T-helper 2 cell (primary cell): ENCODE measurements at places on chromosomes 2 and 18.

- DNase-seq, result no peak
Observed at GRCh38 chr2:21381421-21381820, 257.7 kb downstream of the TDRD15 start.

- DNase-seq, result no peak
Observed at GRCh38 chr2:121969766-121970639, 214.6 kb downstream of the TSN start.

- no peak for DNase-seq
Observed at GRCh38 chr2:125169022-125169763, 1144.1 kb downstream of the CNTNAP5 start.

DNA sequence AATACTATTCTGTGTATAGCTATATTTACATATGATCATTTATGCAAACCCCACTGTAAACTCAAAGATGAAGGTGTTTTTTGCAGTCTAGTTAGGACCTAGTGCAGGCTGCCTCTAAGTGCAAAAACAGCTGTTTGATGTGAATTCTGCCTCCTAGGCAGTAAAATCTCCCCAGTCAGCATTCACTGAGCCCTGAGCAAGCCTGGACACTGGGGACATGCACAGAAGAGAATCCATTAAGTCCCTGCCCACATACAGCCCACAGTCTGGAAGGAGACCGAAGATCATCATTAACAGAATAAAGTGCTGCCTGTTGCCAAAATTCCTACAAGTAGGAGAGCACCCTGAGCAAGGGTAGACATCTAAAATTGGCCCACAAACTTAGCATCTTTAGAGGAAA lies 14.4 kb upstream of the BIN1 start:
- DNase-seq, result no peak

- no peak for DNase-seq
Observed at GRCh38 chr18:47075098-47075883, 39.9 kb upstream of the ELOA2 start.

- peak; percentile 46 for DNase-seq
Observed at GRCh38 chr18:3454365-3455089, 4.6 kb downstream of the TGIF1 start.

- peak; percentile 56 for DNase-seq
Observed at GRCh38 chr2:24359129-24360049, 947 bp downstream of the ITSN2 start.

GRCh38 chr2:4354678-4355077 lies 651.3 kb downstream of the DCDC2C start:
- DNase-seq, result no peak

DNA sequence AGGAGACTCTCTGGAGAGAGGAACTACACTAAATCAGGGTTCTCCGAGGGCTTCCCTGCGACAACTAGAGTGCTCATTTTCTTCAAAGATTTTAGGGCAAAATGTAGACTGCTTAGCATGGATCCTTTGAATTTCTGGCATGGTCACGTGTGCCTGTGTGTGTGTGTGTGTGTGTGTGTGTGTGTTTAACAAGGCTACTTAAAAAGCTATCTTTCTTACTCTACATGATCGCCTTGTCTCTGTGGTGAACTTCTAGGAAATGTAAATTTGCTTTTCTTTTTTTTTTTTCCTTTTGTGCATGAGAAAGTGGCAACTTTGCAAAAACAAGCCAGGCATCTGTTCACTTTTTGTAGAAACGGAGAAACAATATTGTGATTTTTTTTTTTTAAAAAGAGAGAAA lies 43.9 kb downstream of the SOX11 start:
- DNase-seq, result no peak

DNA sequence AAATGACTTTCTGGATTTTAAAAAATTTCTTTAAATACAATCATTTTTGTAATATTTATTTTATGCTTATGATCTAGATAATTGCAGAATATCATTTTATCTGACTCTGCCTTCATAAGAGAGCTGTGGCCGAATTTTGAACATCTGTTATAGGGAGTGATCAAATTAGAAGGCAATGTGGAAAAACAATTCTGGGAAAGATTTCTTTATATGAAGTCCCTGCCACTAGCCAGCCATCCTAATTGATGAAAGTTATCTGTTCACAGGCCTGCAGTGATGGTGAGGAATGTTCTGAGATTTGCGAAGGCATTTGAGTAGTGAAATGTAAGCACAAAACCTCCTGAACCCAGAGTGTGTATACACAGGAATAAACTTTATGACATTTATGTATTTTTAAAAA lies 79.5 kb downstream of the ITGA4 start:
- DNase-seq, result no peak

GRCh38 chr2:176709991-176710390 lies 440.7 kb downstream of the MTX2 start:
- no peak for DNase-seq

- DNase-seq, result no peak
Observed at GRCh38 chr2:33205693-33206434, 259.1 kb downstream of the LTBP1 start.

DNA sequence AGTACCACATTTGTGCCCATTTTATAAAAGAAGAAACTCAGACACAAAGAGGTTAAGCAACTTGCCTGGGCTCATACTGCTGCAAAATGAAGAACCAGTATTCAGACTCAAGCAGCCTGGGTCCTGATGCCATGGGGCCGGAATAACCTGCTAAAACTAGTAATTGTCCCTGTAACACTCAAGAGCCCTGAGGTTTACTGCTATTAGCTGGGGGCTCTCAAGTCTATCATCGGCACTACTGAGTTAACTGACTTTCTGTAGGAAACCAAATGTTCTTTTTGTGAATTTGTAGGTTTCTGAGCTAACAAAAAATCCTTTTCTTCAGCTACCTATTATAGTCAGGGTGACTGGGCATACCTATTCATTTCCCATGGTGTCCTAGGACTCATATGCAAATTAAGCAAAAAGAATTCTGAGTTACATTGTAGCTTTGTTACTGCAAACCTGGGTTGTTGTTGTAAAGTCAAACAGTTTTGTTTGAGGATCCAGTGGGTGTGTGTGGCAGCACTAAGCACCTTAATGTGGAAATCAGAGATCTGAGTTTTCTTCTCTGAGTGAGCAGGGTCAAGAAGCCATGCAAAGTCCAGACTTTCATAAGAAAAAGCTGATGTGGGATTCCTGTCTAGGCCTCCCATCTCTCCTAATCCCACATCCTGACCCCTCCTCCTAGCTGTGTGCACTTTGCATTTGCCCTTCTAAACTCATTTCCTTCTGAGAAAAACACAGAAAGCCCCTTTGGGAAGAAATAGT lies 72.4 kb upstream of the TNP1 start:
- DNase-seq, result no peak

DNA sequence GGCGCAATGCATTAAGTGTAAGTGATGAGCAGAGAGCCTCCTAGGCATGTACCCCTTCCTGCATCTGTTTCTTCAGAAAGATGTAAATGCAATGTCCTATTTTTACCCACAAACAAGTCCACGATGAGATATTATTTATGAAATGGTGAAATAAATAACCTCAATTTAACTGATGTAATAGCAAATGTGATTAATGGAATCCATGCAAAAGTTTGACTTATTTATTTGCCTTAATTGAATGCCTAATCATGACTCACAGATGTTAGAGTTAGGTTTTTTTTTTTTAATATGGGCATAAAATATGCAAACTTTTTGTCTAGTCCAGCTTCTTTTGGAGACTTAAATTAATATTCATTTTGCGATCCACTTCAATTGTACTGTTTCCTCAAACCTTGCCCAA lies 67.7 kb upstream of the ITGA4 start:
- no peak for DNase-seq

- no peak for DNase-seq
Observed at GRCh38 chr2:159936471-159936870, 125.9 kb downstream of the PLA2R1 start.

DNA sequence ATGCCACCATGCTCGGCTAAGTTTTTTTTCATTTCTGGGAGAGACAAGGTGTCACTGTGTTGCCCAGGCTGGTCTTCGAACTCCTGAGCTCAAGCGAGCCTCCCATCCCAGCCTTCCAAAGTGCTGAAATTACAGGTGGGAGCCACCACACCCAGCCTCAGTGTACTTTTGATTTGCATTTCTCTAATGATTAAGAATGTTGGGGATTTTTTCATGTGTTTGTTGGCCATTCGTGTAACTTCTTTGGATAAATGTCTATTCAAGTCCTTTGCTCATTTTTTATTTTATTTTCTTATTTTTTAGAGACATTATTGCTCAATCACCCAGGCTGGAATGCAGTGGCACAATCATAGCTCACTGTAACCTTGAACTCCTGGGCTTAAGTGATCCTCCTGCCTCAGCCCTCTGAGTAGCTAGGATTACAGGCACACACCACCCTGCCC lies 73.1 kb downstream of the TMEM185B start:
- DNase-seq, result no peak

DNA sequence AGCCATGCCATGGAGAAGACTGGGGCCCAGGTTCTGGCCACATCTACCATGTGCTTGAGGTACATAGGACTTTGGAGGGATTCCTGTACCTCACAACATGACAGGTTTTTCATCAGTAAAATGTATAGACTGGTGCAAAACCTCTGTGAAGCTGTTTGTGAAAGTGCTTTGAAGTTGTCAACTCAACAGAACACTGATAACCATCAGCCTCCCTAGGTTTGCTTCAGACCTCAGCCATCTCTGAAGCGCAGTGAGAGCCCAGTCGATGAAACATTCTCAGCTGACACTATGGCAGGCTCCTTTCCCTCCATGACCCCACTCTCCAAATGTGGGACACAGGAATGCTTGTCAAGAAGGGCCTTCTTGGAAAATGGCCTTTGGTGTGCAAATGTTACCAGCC lies 38.6 kb downstream of the STK25 start:
- DNase-seq, result no peak

DNA sequence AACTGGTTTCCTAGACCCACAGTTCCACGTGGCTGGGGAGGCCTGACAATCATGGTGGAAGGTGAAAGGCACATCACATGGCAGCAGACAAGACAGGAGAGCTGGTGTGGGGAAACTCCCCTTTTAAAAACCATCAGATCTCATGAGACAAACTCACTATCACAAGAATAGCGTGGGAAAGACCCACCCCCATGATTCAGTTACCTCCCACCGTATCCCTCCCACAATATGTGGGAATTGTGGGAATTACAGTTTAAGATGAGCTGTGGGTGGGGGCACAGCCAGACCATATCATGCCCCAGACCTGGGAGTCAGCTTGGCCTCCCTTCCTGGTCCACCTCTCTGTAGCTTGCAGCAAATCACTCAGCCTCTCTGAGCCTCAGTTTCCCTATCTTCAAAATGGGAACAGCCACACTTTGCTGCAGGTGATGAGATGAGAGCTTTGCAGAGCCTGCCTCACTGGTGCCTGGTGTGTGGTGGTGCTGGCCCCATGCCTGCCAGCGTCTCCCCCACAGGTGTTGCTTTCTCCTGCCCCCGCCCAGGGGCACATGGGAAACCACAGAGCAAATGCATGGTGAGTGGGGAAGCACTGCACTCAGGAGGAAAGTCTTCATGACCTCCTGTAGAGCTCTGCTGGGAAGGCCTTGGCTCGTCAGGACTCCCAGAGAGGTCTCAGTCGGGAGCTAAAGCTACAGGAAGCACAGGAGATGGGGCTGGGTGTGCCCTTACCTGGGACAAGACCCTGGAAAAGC lies 31.1 kb downstream of the GREB1 start:
- no peak for DNase-seq

- no peak for DNase-seq
Observed at GRCh38 chr2:115738111-115738510, 1295.7 kb downstream of the DPP10 start.

- DNase-seq, result no peak
Observed at GRCh38 chr2:38665854-38666555, at the start of gene GALM. GALM (plus strand) TSS chr2:38666114; CDS start chr2:38666162, 48 bp downstream.

- DNase-seq, result no peak
Observed at GRCh38 chr2:24199968-24200590, 25.2 kb downstream of the FAM228A start.

GRCh38 chr2:127169066-127169660 lies 50.9 kb downstream of the CYP27C1 start:
- DNase-seq, result no peak

DNA sequence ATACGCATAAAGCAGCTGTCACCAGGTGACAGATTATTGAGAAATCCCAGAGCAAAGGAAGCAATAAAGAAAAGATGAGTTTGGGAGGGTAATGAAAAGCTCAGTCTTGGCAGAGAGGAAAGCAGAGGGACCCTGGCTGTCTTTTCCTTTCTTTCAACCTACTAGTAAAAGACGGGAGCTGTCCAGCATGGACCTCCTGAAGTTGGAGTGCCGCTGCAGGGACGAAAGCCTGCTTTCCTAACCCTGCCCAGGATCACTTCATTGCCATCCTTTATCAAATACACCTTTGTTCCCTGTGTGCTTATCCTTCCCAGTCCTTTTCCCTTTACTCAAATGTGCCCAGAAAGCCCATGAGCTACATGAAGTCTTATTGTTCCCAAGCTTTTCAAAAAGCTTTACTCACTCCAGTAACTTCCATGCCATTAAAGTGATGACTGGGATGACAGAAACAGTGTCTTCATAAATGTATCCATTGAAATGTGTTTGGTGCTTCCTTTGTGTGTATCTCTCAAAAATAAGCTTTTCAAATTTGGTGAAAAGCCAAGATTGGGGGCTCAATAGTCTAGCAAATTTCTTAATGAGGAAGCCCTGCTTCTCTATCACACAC lies 3.7 kb upstream of the SPR start:
- DNase-seq, result no peak

GRCh38 chr2:81672923-81673322 lies 1368.4 kb upstream of the LRRTM1 start:
- DNase-seq, result no peak

- DNase-seq, result no peak
Observed at GRCh38 chr2:232584238-232584637, 33.7 kb downstream of the EIF4E2 start.
